ENCODE measurements at places on chromosomes 7 and 10.

DNA sequence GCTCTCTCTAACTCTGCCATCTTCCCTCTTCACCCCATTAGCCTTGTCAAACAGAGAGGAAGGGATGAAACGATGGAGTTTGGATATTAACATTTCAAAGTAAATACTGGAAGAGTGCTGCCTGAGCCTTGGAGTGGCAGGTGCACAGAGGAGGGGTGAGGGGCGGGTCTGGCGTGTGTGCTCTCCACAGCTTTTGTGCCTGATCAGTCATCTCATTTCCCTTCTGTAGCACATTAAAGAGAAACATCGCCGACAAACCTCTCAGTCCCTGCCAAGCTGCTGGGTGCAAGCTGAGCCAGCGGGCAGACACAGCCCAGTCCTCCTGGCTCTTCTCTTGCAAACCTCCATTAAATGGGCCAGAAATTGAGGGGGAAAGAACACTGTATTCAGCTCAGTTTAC is 76.2 kb downstream of the SLIT1 start:
- no peak for DNase-seq

- peak; percentile 89 for DNase-seq
Measured at GRCh38 chr10:79070606-79071395, 2.0 kb downstream of the ZMIZ1 start.

GRCh38 chr10:6256439-6256838 is 53.7 kb downstream of the PFKFB3 start:
- no peak for DNase-seq

DNA sequence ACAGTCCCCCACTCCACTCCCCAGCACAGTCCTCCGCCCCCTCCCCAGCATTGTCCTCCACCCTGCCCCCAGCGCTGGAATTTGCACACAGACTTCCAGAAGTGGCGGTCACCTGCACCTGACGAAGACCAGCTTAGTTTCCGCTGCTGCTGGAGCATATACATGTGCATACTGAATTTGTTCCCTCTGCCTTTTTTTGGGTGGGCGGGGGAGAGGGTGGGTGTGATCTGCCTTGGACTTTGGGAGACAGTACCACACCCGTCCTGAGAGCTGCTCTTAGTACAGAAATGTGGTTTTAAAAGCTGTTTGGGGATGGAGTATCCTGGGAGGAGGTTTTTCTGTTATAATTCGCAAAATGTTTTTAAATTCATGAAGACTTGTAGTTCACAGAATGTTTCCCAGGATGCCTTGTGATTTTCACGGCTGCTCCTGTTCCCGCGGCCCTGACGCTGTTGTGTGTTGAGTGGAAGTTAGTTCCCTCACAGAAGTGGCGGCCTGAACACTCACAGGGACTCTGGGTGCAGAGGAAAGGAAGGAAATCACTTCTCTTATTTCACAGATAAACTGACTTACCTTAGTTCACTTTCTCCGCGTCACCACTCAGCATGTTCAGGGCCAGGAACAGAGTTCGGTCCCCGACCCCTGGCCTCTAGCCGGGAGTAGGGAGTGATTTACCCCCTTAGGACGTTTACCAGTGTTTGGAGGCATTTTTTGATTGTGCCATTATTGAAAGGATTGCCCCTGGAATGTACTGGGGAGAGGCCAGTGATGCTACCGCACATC is 18.6 kb downstream of the PFKP start:
- no peak for DNase-seq

- DNase-seq: no peak
Measured at GRCh38 chr10:1168763-1169162, 112.6 kb downstream of the WDR37 start.

GRCh38 chr10:60135020-60135419 is 228.7 kb upstream of the CCDC6 start:
- no peak for DNase-seq

GRCh38 chr10:52313256-52313932 is 687 bp upstream of the DKK1 start:
- DNase-seq: no peak

GRCh38 chr10:77075926-77076325 is 561.7 kb downstream of the KCNMA1 start:
- no peak for DNase-seq

- DNase-seq: peak; percentile 33
Measured at GRCh38 chr10:119139464-119140067, 25.9 kb downstream of the SFXN4 start.

DNA sequence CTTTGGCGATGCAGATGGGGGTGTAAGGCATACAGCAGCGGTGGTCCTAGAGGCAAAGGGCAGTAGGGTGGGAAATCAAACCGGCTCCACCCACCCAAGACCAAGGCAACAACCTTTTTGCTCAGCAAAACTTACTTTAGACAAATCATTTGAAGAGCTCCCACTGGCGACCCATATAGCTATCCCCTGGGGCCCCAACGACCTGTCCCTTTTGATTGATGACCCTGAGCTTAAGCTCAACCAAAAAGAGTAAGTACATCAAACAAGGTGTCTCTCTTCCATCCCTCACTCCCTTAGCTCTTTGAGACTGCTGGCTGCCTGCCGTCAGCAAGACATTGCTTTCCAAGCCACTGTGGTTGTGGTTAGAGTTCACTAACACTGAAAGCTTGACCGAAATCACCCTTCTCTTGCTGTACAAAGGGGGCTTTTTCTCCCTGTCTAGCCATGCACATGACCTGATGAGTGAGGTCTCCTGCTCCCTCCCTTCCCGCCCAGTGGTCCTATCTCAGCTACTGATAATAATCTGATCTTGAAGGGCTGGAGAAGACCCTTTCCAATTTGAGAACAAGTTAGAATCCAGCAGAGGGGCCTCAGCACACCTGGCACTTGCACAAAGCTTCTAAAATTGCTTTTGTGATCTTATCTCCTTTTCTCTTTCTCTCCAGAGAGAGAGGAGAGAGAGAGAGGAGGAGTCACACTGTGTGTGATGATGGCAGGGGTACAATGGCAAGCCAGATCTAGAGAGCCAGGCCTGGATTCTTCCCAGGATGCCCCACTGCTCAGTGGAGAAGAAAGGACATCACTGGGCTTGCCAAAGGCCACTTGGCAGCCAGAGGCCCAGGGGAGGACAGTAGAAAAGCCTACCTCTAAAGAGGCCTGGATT is 42.2 kb downstream of the XPNPEP1 start:
- no peak for DNase-seq

DNA sequence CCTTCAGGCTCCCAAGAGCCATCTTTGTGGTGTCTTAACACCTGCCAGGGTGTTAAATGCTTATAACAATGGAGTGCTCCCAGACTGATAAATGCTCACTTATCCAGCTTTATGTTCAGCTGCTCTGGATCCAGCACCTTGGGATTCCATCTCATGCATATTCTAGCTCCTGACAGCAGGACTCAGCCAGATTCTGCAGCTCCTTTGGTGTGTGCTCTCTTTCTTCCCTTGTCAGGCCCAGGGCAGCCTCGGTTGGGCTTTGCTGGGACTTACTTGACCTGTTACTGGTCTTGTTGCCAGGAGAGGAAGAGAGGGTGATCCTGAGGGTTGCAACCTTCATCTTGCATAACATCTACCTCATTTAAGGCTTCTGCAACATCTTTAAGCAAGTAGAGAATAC is 59.4 kb upstream of the CCNY start:
- DNase-seq: no peak

GRCh38 chr10:29239569-29240472 is 49.0 kb upstream of the LYZL1 start:
- DNase-seq: peak; percentile 40

All from fibroblast of mammary gland (primary cell).